ENCODE measurements at places on chromosomes 7 and 10.

GRCh38 chr7:41628901-41629300 lies 74.0 kb downstream of the INHBA start:
- no peak for DNase-seq

- DNase-seq: no peak
Observed at GRCh38 chr7:99831595-99831994, 3.8 kb downstream of the CYP3A43 start.

DNA sequence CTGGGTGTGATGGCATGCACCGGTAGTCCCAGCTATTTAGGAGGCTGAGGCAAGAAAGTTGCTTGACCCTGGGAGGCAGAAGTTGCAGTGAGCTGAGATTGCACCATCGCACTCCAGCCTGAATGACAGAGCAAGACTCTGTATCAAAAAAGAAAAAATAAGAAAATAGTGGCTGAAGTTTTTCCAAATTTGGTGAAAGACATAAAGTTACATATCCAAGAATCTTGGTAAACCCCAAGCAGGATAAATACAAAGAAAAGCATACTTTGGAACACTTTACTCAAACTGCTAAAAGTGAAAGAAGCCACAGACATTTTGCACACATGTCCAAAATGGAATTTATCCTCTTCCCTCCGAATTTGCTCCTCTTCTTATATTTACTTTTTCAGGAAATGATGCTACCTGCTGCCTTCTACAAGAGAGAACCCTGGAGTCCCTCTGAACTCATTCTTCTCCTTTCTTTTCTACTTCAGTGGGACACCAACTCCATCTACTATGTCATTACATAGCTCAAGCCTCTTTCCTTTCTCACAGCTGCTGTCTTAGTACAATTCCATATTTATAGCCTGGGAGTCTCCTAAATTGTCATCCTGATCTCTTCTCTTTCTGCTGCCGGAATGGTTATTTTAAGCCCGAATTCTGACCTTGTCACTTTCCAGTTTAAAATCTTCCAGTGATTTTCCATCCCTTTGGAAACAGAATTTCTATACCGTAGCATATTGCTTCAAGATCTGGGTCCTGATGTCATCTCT lies 17.3 kb upstream of the SMNDC1 start:
- no peak for DNase-seq

DNA sequence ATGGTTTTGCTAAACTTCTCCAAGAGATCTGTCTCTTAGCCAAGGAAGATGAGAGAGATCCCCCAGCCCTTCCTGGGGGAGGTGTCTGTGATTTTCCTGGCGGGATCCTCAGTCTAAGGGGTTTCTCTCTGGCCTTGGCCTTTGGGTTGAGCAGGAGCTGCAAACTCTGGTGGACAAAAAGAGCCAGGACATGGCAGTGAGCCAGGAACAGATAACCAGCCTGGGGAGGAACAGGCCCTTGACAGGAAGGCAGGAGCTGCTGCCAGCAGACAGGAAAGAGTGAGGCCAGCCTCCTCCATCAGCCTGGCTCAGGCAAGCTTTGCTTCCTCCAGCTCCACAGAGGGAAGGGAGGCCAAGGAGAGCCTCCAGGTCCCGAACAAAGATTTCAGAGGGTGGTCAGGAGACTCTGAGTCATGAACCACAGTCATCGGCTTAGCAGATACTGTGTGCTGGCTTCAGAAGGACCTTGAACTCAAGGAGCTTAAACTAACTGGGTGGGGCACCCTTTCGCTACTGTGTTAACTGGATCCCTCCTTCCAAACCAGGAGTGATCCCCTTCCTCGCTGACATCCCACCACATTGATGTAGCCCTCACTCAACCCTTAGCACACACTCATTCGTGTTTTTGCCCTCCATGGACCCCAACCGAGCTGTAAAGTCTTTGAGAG lies 34.7 kb downstream of the DDIT4 start:
- no peak for DNase-seq

- DNase-seq: peak; percentile 62
Observed at GRCh38 chr10:114634609-114634979, 23.5 kb downstream of the ABLIM1 start.

- peak; percentile 34 for DNase-seq
Observed at GRCh38 chr7:35975851-35976454, 175.1 kb downstream of the SEPTIN7 start.

DNA sequence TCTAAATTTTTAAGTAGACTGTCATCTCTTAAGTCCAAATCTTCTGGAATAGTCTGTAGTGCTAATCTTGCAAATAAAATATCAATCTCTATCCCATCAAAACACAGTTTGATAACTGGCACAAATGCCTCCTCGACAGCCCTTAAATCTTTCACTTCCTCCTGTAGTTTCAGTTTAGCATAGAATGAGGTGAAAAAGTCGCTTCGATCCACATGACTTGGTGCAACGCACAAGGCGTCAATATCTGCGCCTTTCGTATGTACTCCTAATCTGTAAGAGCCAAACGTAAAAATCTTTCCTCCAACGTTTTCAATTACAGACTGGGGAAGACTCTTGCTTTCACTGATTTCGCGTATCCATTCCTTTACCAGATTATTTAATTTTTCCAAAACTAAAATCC lies 603 bp downstream of the PAPOLB start:
- no peak for DNase-seq

DNA sequence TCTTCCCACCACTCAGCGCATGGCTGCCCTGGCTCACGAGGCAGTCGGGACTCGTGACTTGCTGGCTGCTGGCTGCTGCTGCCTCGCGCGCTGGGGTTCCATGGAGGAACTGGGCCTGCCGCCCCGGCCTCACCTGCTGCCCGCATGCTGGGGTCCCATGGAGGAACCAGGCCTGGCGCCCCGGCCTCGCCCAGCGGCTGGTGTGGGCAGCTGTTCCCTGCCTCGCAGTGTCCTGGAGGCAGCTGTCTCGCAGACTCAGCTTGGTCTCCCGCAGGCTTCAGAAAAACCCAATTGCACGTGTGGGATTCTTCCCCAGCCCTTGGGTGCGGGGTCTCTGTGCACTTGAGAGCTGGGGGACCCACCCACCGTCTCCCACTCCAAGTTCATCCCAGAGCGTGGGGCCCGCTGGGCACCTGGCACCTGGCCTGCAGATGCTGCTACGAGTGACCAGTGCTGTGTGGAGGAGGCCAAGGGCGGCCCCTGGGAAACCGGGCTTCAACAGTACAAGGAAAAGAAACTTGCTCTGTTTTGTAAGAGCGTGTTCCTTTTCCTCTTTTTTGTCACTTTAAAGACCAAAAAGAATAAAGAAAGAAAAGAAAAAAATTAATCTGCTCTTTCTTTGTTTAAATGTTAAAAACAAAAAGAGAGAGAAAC lies 20.4 kb downstream of the PWWP2B start:
- DNase-seq: no peak

GRCh38 chr10:69558559-69558958 lies 14.7 kb downstream of the NEUROG3 start:
- DNase-seq: no peak

DNA sequence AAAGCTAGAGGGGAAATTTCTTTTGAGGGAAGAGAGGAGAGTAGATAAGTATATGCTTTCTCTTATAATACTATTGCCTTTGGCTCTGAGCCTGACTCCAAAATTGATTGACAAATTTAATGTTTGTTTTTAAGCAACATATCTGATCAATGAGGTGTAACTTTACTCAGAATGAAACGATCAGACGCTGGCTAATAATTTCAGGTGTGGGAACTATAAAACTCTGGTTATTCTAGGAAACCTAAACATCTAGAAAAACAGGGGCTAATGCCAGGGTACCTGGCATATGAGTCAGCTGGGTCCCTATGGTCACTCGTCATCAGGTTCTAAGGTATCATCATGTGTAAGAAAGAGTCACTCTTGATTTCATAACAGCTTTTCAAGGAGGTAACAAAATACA lies 139.7 kb downstream of the ATE1 start:
- no peak for DNase-seq

- peak; percentile 63 for DNase-seq
Observed at GRCh38 chr10:121070275-121071070, 219.3 kb downstream of the WDR11 start.

GRCh38 chr7:19362099-19362498 lies 216.9 kb upstream of the FERD3L start:
- no peak for DNase-seq

All from HEK293T (cell line).